HT1080 (cell line): ENCODE measurements at places on chromosomes 7 and 10.

DNA sequence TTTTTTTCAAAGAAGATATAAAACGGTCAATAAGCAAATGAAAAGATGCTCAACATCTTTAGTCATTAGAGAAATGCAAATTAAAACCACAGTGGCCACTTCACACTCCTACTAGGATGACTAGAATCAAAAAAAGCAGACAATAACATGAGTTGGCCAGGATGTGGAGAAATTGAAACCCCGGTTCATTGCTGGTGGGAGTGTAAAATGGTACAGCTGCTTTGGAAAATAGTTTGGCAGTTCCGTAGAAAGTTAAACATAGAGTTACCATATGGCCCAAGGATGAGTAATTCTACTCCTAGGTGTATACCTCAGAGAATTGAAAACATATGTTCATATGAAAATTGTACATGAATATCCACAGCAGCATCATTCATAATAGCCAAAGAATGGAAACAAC, 573.3 kb downstream of the GALNT17 start:
- DNase-seq, result no peak

DNA sequence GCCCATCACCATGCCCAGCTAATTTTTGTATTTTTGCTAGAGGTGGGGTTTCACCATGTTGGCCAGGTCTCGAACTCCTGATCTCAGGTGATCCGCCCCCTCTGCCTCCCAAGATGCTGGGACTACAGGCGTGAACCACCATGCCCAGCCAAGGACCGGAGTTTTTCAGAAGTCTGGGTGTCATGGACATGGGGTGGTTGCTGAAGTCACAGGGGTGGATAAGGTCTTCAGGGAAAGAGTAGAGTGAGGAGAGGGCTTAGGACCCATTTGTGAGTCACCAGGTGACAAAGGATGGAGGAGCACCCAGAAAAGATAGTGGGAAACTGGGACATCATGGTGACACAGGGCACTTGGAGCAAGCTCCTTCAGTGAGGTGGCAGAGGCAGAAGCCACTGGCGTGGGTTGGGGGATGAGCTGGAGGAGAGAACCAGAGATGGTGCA, 2.8 kb upstream of the GPRIN2 start:
- DNase-seq, result no peak

DNA sequence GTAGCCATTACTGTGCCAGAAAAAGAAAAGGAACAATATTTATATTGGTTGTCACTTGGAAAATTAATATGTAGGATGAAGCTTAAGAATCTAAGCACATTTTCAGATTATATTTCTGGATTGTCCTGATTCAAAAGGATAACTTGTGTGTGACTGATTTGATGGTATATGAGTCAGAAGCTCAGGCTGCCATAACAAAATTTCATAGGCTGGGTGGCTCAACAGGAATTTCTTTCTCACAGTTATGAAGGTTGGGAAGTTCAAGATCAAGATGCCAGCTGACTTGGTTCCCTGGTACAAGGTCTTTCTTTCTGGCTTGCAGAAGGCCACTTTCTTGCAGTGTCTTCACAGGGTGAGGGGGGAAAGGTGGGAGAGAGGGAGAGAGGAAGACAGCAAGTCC, 108.5 kb downstream of the ST7 start:
- peak; percentile 46 for DNase-seq

- no peak for DNase-seq
Observed at GRCh38 chr10:71081912-71082311, 130.5 kb upstream of the UNC5B start.
